ENCODE measurements at places on chromosomes 11 and 22.

- no peak for DNase-seq
Observed at GRCh38 chr22:26448334-26448733, 19.3 kb downstream of the ASPHD2 start.

DNA sequence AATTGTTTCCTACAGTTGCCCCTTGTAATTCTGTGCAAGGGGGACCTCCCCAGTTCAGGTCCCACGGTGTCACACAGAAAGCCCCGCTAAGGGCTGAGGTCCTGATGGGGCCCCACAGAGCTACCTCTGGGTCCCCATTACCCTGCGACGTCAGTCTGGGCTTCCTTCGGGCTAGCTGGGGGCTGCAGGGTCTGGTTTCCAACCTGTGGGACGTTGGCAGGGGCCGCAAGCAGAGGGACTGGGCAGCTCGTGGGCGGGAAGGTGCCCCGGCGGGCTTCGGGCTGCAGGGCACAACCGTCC lies 698 bp downstream of the SLC37A4 start:
- DNase-seq: no peak

GRCh38 chr22:25701056-25701780 lies 40.8 kb upstream of the MYO18B start:
- DNase-seq: no peak

DNA sequence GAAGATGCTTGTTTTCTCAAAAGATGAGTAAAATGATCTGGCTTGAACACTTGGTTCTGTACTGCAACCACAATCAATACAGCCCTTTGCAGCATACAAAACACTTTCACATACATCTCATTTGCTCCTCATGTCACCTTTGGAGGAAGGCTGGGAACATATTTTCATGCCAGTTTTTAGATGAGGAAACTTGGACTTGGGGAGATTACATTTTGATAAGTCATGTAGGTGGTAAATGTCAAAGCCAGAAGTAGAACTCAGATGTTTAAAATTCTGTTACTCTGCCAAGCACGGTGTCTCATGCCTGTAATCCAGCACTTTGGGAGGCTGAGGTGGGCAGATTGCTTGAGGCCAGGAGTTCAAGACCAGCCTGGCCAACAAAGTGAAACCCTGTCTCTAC lies 121.8 kb downstream of the MICAL2 start:
- no peak for DNase-seq

DNA sequence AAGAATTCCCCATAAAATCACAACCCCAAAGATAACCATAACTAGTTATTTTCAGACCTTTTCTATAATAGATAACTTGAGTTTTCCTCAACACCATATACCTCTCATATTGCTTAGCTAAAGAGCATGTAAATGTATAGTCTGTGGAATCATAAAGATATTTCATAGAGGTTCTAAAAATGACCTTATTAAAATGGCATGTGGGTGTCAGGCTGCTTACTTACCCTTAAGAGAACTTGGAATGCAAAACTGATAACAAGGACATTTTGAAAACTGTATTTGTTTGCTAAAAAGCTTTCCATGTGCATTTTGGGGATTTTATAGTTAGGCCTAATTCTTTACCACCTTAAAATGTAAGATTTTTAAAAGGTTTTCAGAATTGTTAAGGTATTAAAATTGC lies 4.7 kb downstream of the SIK2 start:
- no peak for DNase-seq

Measured in stimulated activated CD8-positive, alpha-beta memory T cell treated with anti-CD3 and anti-CD28 coated beads, Interleukin-7, amount 100 ng/mL, for 24 hours (primary cell).